ENCODE measurements at places on chromosomes 16 and 17. TPM values are rescaled to one million over a fixed set of nuclear protein-coding genes. Genes with fewer than 3 reads are reported as not detected.

DNA sequence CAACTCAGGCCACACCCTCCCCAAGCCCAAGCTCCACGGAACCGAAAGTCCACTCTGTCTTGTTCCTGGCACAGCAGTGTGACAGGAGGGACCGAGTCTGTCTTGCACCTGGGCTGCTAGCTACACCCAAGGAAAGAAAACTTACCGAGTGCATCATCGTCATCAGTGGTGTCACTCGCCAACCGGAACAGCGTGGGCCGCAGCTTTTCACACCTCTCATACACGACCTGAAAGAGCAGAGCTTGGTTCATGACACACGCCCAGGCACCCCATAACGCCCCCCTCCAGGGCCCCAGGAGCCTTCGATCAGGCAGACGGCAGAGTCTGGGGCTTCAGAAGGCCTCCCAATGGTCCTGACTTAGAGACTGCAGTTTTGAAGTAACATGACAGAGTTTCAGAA, 27.5 kb downstream of the GGA2 start:
- DNase-seq = no peak

DNA sequence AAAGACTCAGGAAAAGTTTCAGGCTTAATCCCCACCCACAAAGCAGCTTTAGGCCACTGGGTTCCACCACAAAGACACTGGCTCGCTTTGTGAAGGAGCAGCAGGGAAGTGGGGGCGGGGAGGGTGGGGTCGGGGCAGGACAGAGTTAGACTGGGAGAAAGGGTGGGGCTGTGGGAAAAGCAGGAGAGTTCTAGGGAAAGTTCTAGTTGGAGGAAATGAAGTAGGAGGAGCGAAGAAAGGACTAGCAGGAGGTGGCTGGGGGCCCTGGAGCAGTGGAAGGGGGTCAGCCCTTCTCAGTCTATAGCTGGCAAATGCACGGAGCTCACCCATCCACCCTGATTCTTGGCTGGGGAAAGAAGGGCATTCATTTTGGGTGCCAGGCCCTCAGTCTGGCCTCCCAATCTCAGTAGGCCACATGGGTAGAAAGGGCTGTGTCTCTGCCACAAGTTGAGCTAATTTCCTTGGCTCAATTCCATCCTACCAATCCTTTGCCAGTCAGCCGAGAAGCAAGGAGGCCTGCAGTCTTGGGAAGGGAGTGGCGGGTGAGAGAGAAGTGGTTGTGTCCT, 4.6 kb downstream of the INPP5K start:
- DNase-seq = no peak

DNA sequence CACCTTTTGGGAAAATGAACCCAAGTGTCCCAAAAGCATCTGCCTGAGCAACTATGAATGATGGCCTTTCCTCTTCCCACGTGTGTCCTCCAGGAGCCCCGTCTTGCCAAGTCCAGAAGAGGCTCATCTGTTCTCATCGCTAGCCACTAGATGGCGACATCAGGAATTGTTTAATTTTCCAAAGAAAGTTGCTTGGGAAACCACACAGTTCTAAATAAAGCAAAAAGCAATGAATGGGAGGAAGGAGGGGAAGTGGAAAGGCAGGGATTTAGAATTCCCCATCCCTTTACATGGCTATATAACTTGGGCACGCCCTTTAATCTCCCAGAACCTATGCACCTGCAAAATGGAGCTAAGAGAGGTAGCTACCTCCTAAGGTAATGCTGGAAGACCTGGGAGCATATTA, 9.0 kb upstream of the CDH5 start:
- peak; percentile 75 for DNase-seq

DNA sequence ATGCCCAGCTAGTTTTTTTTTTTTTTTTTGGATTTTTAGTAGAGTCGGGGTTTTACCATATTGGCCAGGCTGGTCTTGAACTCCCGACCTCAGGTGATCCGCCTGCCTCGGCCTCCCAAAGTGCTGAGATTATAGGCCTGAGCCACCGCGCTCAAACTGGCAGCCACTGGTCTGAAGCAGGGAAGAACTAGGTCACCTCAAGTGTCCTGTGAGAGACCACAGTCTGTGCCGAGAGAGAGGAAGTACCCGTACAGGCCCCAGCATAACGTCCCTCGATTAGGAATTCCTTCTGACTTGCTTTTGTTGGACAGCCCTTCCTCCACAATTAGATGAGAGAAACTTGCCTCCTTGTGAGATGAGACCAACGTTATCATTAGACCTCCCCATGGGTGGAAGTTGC, 13.7 kb upstream of the CD300E start:
- no peak for DNase-seq

GRCh38 chr17:49843774-49844350, 4.0 kb downstream of the TAC4 start:
- DNase-seq = peak; percentile 7

- no peak for DNase-seq
Observed at GRCh38 chr17:69363488-69364210, 36.7 kb upstream of the ABCA5 start.

GRCh38 chr17:62679866-62680377, 52.5 kb downstream of the MRC2 start:
- DNase-seq = no peak

DNA sequence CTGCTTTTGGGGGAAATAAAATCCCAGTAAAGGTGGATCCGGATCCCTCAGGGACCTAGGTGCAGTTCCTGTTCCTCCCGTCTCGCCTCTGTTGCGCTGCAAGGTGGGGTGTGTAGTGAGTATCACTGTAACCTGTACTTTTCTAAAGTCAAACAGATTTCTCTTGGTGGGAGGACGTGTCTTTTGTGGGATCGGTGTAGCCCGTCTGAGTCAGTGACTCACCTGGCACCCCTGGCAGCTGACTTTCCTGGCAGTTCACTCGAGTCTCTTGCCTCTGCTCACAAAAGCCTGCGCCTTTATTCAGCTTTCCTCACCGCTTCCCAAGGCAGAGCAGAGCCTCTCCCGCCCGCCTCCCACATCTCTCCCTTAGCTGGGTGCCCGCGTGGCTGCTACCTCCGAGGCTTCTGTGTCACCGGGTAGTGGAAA, 85.7 kb downstream of the CMIP start:
- no peak for DNase-seq

Gene NOS2
- not detected for total RNA-seq

Gene ATP2A1
- 2.4 TPM for total RNA-seq

Gene OSGIN1
- total RNA-seq = 57.5 TPM

Gene KRT33A
- total RNA-seq = not detected

Gene PRSS8
- not detected for total RNA-seq

Gene EVPLL
- total RNA-seq = not detected
